ENCODE measurements at places on chromosomes 4 and X.

DNA sequence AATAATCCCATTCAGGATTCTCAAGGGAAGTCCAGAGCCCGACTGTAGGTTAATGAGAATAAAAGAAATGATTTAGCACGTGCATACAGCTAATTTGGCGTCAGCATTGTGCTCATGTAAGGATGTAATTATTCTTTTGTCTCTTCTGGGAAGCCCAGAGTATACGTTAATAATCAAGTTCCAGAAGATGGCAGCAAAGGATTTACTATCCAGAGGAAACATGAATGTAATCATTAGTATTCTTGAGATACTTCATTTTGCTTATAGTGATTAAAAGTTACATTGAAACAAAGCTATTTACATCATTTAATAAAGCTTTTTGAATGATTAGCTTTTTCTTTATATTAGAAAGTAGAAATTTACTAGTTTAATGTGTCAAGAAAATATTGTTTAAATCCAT lies 27.1 kb upstream of the MAP9 start:
- DNase-seq, result no peak

DNA sequence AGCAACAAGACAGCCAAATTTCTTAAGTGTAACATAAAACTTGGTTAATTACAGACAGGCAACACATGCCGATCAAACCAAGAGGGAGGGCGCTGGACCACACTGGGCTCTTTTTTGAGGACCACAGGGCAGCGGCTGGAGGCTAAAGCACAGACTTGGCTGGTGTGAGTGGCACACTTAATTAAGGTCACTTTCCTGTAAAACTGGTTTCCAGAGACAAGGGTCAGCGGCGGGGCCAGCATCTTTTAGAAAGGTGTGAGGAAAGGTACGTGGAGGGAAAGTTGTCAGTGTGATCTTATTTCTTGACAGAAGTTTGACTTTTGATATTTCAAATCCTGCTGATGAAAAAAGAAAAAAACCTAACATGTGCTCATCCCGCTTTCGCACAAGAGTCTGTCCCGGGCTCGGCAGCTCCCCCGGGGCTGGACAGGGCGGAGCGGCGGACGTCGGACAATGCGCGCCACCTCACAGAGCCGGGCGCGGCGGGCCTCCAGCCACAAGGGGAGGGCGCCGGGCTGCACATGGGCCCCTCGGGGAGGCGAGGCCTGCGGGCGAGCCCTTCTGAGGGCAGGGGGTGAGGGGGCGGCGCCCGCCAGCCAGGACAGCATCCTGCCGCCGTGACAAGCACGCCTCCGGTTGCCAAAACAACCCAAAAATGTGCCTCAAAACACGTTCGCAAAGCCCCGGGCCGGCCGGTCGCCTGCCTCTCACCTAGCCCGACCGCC lies 660 bp upstream of the HSPA4L start:
- no peak for DNase-seq

- no peak for DNase-seq
These were observed 27.6 kb upstream of the CFAP299 start for GRCh38 chr4:80307774-80308465.

DNA sequence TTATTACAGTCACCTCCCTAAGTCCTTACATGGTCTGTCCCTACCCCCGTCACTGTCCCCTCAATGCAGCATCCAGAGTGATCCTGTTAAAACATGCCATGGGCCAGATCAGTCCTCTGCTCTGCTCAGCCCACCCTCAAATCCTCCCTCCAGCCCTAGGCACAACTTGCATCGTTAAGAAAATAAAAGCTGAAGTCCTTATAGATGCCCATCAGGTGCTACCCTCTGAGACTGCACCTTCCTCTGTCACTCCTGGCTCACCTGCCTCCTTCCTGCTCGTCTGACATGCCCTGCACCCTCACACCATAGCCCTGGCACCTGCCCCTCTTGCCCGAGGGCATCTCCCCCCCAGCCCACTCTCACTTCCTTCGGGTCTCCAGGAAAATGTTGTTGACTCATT lies 4.1 kb downstream of the STK32B start:
- DNase-seq, result no peak

DNA sequence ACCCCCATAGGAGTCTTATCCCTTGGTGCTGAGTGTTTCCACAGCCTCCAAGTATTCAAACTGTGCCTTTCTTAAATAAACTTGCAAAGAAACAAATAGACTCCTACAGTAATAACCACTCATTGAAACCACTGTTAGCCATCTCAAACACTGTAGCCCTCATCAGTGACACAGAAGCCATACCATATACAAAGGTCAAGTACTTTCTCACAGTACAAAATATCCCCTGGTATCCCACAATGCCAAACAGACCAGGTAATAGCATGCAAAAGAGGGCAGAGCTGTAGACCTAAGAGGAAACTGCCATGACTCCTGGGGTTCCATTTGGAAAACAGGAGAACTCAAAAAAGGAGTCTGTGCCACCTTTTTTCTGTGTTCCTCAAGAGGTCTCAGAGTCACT lies 173.8 kb upstream of the PPP1R2C start:
- no peak for DNase-seq

- DNase-seq, result no peak
These were observed 75.8 kb upstream of the CCDC160 start for GRCh38 chrX:134161162-134161561.

- no peak for DNase-seq
These were observed 46.8 kb upstream of the GPR78 start for GRCh38 chr4:8533274-8533865.

- DNase-seq, result no peak
These were observed 72.1 kb downstream of the PRSS12 start for GRCh38 chr4:118280501-118281218.

DNA sequence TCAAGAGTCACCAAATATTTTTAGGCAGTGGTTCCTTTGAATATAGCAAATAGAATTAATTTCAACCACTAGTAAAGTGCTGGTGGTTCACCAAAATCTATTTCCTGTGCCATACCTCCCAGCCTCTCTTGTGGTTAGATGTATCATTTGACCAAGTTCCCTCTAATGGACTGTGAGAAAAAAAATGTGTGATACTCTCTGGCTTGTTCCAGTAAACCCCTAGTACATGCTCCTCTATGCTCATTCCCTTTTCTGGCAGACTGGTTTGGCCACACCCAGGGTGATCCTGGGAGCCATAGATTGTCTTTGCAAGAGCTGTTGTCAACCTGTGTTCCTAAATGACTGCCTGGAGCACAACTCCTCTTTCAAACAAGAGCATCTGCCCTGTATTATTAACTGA lies 109.5 kb downstream of the FRAS1 start:
- DNase-seq, result no peak

- DNase-seq, result no peak
These were observed 66.7 kb downstream of the STAG2 start for GRCh38 chrX:124028182-124028581.

- no peak for DNase-seq
These were observed 24.0 kb downstream of the ABCB7 start for GRCh38 chrX:75131973-75132627.
